Stimulated activated CD8-positive, alpha-beta memory T cell treated with anti-CD3 and anti-CD28 coated beads, Interleukin-4, amount 100 ng/mL, for 4 hours (primary cell): ENCODE measurements at places on chromosomes 5 and 9.

DNA sequence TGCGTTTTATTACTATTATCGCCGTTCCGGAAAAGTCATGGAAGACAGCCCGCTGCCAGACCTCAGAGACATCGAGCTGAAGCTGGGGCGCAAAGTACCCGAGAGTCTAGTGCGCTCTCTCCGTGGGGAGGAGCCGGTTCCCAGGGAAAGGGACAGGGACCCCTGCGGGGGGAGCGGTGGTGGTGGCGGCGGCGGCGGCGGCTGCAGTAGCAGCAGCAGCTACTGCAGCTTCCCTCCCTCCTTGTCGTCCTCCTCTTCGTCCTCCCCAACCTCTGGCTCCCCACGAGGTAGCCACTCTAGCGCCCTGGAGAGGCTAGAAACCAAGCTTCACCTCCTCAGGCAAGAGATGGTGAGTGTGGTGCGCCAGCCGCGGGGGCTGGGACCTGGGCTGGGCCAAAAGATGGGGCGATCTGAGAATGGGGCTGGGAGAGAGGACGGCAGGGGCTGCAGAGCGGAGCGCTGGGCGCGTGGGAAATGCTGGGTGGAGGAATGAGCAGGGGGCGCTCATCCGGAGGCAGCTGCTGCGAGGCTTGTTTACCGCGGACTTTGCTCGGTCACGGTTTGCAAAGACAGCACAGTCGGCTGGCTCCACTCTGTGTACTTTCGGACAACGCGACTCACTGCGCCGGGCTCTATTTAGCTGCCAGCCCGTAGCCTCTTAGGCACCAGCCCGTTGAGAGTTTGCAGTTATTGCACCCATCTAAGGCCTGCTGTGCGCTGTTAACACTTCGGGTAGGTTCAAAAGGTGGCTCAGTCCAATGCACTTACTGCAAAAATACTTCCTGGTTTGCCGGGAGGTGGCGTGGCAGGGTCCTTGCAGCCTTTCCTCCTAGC, 1.1 kb downstream of the LURAP1L start:
- DNase-seq = no peak

DNA sequence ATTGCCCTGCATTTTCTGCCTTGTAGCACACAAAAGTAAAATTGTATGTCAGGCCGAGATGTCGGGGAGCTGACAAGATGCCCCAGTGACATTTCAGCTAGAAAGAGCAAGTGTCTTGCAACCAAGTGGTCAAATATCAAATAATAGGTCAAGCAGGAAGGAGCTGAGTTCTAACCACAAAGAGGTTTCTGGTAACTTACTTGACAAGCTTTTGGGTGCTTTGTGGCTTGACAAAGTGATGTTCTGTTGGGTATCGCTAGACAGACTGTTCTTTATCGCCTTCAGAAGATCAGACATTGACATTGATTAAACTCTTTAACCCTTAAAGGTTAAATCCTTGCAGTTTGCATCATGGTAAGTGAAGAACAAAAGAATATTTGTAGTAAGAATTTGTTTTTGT, 419.9 kb downstream of the CCDC171 start:
- no peak for DNase-seq

GRCh38 chr9:110440796-110441195, 103.1 kb upstream of the TXNDC8 start:
- no peak for DNase-seq

GRCh38 chr5:131224387-131225201, 39.3 kb upstream of the CDC42SE2 start:
- DNase-seq = no peak

DNA sequence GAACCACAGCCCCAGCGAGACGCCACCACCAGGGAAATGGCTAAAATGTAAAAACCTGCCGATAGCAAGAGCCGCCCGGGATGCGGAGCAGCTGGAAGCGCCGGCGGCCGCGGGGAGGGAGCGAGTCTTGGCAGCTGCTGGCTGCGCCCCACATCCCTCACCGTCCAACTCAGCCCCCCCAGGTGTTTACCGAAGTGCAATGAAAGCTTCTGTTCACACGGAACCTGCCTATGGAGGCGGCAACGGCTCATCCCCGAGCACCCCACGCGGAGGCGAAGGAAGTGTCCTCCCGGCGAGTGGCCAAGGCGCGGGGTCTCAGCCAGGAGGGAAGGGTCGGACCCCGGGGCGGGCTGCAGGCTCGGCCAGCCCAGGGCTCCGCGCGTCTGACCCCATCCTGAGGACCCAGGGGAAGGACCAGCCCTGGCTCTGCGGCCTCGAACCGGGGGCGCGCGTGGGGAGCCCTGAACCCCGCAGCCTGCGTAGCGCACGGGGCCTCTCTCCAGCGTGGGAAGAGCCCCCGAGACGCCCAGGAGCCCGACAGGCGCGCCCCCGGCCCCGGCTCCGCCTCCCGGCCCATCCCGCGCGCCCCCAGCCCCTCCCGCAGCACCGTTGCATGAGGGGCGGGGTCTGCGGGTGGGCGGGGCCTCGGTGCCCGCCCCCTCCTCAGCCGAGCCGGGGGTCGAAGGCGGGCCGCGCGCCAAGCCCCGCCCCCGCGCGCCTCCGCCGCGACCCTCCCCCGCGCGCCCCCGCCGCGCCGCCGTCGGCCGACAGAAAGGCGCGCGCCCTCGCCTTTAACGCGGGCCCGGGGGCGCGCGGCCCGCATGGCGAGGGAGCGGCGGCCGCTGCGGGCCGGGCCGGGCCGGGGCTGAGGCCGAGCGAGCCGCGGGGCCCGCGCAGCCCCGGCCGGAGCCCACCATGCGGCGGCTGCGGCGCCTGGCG, at the start of gene DIPK1B:
TSS of gene DIPK1B (plus strand) at position 822 of the 939 bp plus-strand sequence. CDS start at position 916, 94 bp downstream.
- no peak for DNase-seq
